ENCODE measurements at places on chromosomes 3 and 15.
A peak's percentile ranks its signal among the peaks of the same experiment; 100 is the strongest.

DNA sequence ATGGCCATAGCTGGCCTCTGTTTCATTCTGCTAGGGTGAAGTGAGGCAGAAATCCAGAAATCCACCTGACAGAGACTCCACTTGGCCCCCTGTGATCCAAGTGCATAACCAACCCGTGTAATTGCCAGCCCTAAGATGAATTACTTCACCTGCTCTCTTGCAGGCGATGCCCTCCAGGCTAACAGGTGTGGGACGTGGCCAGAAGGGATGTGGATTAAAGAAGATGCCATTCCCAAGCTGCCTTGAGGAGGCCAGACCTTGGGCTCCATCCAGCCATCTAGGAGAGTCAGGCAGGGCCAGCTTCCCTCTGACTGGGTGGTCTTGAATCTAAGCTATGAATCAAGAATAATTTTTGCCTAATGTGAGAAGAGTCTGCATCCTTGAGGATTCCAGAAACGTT, 154.5 kb upstream of the BNIP2 start:
- DNase-seq, result no peak

DNA sequence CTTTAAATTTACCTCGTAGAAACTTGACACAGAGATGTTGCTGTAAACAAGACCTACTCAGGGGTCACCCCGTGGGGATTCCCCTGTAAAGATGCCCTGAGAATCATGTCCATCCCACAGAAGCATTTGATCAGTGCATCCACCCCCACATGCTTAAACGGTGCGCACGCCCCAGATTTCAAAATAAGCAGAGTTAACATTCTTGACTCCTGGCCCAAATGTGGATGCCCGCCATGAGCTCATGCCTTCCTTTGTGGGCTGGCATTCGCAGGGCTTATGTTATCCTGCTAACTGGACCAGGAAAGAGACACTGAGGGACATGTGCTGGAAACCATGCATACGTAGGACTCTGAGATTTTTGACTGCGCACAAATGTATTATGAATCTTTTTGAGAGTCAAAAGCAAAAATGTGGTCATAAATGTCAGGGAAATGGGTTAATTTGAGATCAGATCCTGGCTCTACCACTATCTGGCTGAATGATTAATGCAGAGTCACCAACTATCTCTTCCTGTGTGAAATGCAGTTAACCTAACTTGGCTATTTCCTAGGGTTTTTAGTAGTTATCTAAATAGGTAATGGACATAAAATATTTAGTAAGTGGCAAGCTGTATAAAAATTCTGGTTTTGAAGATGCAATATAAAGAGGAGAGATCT, 9.1 kb upstream of the TP63 start:
- no peak for DNase-seq

DNA sequence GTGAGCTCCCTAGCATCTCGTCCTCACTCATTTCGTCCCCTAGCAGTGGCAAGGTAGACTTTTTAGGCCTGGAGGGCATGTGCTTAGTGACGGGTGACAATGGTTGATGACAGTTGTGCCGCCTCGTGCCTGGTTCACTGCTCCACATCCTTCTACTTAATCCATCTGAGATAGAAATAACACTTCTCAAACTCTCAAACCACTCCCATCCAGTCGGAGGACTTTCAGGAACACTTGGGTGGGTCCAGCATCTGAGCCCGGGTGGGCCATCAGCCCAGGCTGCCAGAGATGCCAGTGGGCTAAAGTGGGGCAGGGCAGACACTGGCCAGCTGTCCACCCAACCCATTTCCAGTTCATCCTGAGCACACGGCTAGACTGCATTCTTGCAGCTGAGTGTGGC, 79.7 kb upstream of the SMAD3 start:
- no peak for DNase-seq

DNA sequence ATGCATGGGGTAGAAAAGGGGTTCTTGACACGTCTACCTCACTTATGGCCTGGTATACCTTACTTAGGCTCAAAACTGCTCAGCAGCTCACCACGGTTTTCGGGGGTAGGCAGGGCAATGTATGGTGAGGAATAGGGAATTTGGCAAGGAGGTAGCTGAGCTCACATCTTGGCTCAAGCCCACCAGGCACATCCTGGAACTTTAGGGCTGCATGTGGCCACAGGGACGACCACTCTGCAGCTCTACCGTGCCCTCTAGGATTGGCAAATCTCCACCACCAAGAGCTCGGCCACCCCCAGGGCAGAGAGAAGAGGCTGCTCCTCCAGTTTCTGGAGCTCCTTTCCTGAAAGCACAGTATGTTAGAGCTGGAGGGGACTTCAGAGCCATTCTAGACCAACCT, 69.7 kb downstream of the MRPL46 start:
- no peak for DNase-seq

DNA sequence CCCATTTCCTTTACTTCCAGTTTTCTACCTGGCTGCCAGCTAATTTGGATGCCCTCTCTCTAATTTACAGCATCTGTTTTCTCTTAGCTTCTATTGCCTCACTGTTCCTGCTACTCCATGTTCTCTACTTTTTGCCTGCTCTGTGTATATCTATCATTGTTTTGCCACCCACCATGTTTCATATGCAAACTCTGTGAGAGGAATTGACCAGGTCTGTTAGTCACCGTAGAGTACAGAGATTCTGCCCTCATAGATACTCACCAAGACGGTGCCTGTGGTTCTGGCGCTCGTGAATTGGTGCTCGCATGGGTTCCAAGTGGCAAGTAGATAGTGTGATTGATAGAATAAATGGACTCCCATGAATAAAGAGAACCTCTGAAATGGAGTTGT, 288.8 kb downstream of the CNTN6 start:
- DNase-seq, result no peak

DNA sequence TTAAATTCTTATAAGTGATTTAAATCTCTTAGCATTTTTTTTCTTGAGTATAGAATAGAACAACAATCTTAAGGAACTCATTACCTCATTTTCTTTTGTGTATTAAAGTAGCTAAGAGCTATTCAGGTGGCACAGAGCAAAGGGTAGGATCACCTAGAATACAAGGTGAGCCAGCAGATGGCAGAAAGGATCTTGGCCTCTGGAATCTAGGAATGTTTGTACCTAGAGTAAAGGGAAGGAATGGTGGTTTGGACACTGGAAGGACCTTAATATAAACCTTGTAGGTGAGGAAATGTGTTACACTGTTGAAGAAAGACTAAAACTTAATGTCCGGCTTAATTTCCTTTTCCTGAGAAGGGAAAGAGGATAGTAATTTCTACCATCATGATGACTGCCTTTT, 89.0 kb downstream of the GHSR start:
- DNase-seq, result no peak

- peak; percentile 22 for DNase-seq
These were observed at the start of gene IL17RE for GRCh38 chr3:9902372-9903237. Gene IL17RE (plus strand): TSS chr3:9902848. CDS start chr3:9902933, 85 bp downstream.

DNA sequence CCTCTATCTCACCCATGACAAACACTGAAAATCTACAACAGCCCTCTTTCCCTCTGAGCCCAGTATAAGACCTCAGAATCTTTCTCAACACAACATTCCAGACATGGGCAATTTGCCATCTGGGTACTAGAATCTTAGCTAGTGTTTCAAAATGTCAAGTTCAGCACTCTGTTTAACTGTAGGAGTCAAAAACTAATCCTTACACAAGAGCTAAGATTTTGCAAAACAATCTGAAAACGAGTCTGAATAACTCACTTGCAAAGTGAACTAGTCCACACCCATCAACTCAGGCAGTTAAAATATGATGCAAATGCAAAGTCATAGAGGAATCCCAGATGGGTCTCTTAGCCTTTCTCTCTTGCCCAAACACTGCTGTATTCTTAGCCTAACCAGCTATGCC, 67.8 kb downstream of the GPR176 start:
- DNase-seq, result peak; percentile 32

DNA sequence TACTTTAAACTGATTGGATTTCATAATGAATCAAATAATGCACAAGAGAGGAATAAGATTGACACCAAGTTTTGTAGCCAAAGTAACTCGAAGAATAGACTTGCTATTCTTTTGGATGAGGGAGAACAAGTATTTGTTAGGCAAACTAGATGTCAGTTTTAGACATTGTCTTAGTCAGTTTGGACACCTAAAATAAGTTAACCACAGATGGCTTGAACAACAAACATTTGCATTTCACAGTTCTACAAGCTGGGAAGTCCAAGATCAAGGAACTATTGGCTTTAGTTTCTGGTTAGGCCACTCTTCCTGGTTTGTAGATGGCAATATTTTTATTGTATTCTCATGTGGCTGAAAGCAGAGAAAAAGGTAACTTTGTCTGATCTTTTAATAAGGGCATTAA, 61.3 kb upstream of the OSTN start:
- no peak for DNase-seq

DNA sequence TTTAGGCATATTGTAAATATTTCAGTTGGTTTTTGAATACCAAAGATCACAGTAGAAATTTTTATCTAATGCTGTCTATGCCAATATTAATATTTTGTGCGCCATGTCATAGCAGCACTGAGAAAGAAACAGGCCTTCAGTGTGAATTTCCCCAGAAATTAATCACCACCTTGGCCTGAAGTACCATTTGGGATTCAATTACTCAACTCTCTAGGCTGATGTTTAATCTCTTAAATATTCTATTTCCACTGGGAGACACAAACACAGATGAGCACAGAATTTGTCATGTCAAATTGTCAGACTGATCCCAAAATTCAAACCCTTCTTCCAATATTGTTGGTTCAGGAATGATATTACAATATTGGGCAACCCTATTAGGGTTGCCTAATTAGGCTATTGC, 509.3 kb downstream of the ROBO1 start:
- DNase-seq, result peak; percentile 35

- no peak for DNase-seq
These were observed 44.1 kb upstream of the GRAMD1C start for GRCh38 chr3:113794526-113794925.

DNA sequence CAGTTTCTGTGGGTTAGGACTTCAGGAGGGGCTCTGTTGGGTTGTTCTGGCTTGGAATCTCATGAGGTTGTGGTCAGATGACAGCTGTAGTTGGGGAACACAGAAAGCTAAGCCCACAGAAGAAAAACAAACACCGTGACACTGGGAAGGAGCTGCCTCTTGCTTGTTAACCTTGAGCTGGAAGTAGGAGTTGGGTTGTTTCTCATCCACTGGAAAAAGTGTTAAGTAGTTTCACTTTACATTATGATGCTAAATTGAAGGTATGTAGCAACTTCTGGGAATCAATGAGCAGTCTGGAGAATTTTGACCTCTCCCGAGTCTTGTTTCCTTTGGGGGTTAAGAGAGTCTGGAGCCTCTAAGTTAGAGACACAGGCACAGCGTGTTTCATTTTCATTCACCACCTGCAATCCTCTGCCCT, 20.4 kb downstream of the HACD3 start:
- DNase-seq, result no peak

DNA sequence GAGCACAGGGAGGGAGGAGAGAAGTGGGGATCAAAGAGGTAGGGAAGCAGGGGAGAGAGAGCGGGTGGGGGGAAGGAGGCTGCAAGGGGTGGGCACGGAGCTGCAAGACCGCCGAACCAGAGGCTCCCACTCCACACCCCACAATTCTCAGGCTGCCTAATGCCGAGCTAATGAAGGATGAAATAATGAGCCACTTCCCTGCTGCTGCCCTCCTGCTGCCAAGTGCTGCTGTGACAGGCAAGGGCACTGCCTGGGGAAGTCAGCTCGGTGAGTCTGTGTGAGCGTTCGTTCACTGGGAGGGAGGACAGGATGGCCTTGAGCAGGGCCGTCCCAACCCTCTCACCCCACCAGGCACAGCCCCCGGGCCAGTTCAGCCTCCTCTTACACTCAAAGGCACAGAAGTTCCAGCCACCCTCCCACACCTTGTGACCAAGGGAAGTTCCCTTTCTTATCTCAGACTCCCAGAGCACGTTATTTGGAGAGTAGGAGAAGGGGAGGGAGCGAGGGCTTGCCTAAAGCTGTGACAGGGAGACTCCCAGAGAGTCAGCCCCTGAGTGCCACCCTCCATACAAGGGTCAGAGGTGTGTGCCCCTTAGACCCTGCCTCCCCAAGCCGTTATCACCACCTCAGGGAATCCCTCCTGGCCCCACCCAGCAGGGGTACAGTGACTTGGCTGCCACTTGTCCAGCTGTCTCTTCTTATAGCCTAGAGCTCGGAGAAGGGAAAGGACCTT, 12.4 kb downstream of the GLYCTK start:
- no peak for DNase-seq

GRCh38 chr15:36361351-36361870, 218.0 kb upstream of the CDIN1 start:
- DNase-seq, result no peak

DNA sequence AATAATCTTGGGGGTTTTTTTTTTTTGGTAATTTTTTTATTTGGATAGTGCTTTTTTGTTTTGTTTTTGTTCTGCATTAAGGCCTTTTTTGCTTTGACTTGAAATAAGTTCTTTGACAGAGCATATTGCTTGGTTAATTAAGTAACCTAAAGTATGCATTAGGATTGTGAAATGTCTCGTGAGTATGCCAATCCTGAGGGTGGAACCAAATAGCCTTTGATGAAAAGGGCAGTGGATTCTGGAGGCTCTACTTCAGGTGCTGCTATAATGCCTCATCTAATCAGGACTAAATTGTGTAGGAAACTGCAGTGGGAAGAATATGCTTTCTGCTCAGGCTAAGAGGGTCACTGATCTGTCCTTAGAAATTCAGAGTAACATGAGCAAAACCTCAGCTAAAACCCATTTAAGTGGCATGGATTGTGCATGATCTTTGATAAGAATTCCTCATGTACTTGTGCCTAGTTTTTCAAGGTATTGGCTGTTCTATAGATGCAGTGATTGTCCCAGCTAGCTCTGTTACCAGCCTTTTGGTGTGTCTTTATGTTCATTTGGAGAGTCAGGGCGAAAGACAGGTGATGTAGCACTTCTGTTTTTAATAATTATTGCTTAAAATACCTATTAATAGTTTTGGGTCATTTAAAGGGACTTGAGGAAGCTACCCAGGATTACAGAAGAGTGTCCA, 15.4 kb downstream of the CDV3 start:
- DNase-seq, result no peak

- DNase-seq, result no peak
These were observed 20.1 kb upstream of the MAGEF1 start for GRCh38 chr3:184731786-184732537.

- no peak for DNase-seq
These were observed 357.8 kb downstream of the OCA2 start for GRCh38 chr15:27741226-27741860.

DNA sequence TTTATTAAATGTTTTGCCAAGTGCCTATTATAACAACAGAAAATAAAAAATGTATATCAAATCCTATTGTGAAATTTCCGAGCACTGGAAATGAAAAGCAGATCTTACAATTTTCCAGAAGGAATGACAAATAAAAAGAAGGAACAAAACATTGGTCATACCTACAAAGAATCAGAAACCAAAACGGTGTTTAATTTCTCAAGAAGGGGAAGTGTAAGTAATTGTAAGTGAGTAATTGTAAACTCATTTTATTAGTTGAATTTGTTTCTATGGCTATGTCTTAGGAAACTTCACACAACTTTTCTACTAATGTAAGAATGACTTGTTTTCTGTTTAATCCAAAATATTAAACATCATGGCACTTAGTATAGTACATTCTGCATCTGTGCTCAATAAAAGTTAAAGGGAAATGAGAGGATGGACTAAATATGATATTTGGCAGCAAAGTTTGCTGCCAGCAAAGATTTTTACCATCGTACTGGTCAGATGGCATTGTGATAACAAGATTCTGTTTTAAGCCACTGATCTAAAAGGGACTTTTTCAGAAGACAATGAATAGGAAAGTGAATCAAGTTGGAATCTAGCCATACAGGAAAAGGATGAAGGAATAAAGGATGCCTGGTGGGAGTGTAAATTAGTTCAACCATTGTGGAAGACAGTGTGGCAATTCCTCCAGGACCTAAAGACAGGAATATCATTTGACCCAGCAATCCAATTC, 232.4 kb downstream of the NFKBIZ start:
- no peak for DNase-seq
